ENCODE measurements at places on chromosomes 4 and X.

GRCh38 chrX:132001127-132001526 is 22.0 kb upstream of the STK26 start:
- DNase-seq: no peak

- no peak for DNase-seq
Observed at GRCh38 chr4:69833251-69833650, 26.7 kb downstream of the SULT1E1 start.

- DNase-seq: peak; percentile 18
Observed at GRCh38 chr4:88706574-88706973, 8.9 kb upstream of the NAP1L5 start.

GRCh38 chr4:106343865-106344646 is 24.5 kb downstream of the GIMD1 start:
- no peak for DNase-seq
